Astrocyte of the cerebellum (primary cell): ENCODE measurements at places on chromosomes 16 and 17.

DNA sequence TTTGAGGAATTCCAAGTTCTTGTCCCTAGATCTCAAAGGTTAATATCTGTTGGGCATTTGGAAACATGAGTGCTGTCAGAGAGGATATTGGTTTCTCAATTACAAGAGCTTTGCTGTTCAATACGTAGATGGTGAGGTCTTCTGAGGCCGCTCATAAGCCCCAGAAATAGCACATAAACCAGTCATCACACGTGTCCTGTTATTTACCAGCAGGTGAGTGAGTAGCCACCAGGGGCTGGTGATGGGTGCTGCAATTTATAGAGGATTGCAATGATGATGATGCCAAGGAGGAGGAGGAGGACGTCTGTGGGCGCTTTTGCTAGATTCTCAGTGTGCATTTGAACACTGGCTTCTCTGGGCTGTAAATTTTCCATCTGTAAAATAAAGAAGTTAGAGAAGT lies 89.0 kb downstream of the SALL1 start:
- no peak for DNase-seq

- no peak for DNase-seq
Measured at GRCh38 chr16:87527055-87527724, 34.4 kb upstream of the ZCCHC14 start.

- no peak for DNase-seq
Measured at GRCh38 chr16:80710918-80711317, 93.5 kb downstream of the CDYL2 start.

DNA sequence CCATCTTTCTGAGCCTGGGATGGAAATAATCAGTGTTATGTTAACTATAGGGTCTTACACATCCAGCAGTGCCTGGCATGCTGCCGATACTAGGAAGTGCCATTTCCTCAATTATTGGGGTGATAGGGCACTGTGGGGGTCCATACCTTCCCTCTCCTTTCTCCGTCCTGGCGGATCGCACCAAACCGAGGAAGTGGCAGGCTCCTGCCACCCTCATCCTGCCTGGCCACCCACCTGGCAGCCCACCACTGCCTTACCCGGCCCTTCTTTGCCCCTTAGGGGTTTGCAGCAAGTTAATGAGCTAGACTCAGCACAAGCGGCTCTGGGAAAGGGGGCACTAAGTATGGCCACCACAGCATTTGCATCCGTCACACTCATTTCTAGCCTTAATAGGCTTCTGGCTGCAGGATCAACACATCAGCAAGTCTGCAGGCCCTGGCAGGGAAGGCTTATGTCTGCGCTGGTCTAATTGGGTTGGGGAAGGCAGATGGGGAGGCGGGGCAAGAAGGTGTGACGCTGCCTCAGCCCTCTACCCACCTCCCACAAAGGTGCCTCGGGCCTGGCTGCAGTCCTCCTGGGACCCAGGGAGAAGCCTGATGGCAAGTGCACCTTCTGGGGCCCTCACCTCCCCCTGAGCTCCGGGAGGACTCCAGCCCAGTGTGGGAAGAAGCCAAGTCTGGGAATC lies 28.6 kb downstream of the DCAKD start:
- no peak for DNase-seq

DNA sequence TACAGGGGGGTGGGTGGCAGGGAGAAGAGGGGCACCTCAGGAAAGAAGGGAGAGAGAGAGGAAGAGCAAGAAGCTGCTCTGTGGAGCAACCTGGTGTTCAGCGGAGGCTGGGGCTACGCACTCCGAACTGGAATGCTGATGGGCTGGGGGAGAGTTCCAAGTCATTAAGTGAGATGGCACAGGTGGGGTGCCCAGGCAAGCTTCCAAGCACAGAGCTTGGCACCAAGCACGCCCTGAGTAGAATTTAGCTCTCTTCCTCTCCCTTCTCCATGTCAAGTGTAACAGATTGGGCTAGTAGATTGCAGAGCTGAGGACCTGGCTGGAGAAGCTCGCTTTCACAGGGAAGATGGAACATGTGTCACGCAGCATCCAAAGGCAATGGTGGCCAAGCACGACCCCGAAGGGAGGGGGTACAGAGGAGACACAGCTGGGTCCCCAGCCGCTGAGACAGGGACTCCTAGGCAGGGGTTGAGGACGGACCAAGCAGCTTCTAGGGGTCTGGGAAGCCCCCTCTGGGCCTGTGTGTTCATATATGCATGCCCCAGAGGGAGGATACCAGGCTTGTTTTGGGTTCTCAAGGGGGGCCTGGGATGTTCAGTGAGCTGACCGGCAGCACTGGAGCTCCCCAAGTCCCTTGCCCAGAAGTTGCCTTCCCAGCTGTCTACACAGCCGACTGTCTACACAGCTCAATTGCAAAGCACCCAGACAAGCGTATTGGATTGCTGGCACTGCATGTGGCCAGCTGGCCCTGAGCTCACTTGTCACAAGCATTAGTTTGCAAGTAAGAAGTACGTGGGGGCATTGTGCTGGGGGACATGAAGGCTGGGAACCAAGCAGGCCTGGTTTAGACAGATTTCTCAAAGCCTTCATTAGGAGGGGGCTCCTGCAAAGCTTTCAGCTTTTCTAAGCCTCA lies 247.8 kb downstream of the ENGASE start:
- DNase-seq: no peak

GRCh38 chr16:85675251-85675874 lies 13.4 kb downstream of the GINS2 start:
- DNase-seq: peak; percentile 23

GRCh38 chr17:38671939-38672720 lies 2.6 kb downstream of the EPOP start:
- DNase-seq: no peak

DNA sequence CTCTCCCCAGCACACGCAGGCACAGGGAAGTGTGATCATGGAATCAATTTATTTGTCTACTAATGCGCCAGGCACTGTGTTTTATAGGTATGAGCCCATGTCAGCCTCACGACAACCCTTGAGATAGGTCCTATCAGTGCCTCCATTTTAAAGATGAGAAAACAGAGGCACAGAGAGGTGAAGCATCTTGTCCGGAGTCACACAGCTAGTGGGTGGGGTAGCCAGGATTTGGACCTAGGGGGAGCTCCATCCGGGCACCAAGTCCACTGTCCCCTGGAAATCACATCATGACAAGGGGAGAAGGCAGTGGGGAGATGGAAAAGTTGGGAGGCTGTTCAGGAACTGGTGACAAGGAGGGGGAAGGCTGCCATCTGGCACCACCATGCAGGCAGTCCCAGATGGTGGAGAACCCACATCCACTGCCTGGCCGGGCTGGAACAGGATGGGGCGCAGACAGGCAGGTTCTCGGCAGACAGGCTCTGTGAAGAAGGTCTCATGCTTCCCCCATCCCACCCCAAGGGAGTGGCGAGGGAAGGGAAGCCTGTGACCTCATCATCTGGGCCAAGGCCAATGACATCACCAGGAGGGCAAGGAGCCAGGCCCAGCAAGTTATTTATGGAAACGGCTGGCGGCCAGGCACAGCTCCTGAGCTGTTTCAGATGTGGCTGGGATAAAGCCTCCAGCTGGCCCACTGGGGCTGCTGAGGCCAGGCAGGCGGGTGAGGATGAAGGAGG lies 126.0 kb upstream of the SDK2 start:
- DNase-seq: peak; percentile 59

DNA sequence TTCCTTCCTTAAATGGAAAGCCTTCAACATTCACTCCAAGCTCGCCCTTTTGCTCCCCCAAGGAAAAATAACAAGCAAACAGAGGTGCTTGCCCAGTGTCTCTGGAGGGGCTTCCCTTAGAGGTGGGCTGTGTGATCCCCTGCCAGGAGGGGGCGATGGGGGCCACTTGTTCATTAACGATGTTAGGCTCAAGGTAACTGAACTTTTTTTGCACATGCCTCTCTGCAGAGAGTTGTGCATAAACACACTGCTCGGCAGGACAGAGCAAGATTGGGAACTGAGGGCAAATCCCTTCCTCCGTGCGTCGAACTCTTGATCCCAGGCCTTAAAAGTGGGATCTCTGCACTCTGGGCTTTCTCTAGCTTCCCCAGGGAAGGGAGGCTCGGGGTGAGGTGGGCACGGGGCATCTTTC lies 15.5 kb upstream of the NAGLU start:
- no peak for DNase-seq

GRCh38 chr16:17724242-17724898 lies 253.6 kb upstream of the XYLT1 start:
- DNase-seq: no peak

DNA sequence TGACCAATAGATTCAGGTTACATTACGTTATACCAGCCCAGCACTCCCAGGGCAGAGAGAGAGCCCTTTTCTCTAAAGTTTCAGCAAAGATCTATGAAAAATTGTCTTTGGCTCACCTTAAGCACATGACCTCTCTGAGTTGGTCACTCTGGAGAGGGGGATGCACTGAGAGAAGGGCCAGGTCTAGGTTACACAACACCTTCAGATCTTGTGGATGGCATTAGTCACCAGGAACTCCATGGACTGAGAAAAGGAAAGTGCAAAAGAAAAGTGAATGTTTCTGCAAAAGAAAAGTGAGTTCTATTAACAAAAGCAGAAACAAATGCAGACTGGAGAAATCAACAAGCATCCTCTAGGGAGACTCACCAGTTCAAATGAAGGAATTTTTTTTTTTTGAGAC lies 253.3 kb upstream of the SALL1 start:
- no peak for DNase-seq

GRCh38 chr17:57284984-57285646 lies 28.8 kb downstream of the MSI2 start:
- peak; percentile 74 for DNase-seq

GRCh38 chr16:85947230-85948137 lies 48.5 kb downstream of the IRF8 start:
- DNase-seq: no peak

DNA sequence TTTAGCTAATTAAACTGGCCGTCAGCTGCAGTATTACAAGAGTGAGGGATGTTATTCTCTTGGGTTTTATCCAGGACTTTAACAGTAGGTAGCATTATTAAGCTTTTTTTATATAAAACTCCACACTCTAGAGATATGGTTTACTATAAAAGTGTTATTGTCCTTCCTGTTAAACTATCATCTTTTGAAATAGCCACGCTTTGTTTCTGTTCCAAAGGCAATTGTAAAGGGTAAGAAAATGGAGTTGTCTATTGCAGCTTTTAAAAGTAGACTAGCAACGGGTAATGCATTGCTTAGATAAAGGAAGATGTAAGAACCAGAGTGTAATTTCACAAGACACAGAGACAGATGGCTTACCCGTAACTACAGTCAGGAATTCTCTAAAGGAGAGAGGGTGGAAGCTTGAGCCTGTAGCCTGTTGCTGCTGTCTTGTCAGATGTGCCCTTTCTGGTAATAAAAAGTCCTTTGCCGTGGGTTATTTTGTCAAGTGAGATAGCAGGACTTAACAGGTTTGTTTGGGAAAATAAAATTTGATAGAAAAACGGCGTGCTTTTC lies 56.4 kb downstream of the WWOX start:
- no peak for DNase-seq

GRCh38 chr17:65403626-65404025 lies 157.8 kb downstream of the AXIN2 start:
- no peak for DNase-seq

GRCh38 chr16:84082110-84082509 lies 34.6 kb downstream of the MBTPS1 start:
- DNase-seq: no peak

DNA sequence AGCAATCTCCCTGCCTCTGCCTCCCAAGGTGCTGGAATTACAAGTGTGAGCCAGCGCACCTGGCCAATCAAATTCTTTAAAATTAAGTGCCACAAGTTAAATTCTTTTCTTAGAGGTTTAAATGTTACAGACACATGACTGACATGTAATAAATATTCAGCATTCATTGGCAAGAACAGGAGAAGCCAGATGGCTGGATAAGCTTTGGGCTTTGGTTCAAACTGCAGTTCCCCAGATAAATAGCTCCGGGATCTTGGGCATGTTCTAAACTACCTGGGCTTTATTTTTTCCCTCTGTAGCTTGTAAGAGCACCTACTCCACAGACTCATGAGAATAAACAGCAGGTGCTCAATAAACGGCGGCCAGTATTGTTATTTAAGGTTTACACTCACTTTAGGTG lies 34.1 kb downstream of the ABAT start:
- no peak for DNase-seq

DNA sequence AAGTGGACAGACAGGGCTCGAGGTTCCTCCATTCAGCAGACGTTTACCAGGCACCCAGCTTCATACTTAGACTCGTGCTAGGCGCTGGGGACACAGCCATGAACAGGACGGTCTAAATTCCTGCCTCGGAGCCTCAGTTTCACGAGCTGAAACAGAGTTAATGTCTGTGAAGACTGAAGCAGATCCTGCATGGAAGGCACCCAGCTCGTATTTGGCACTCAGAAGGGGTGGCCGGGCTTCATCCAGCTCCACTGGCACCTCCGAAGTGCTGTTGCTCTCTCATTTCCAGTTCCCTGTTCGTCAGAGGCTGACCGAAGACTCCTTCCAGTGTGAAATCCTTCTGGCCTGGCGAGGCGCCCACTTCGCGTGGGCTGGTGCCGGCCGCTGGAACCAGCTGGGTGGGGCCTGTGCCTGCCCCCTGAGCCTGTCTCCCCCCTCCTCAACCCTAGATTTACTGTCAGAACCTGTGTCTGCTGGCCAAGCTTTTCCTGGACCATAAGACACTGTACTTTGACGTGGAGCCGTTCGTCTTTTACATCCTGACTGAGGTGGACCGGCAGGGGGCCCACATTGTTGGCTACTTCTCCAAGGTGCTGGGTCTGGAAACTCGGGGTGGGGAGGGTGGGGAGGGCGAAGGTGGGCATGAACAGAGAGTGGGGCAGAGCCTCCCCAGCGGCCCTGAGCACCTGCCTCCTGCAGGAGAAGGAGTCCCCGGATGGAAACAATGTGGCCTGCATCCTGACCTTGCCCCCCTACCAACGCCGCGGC lies 5.8 kb downstream of the PRSS8 start:
- no peak for DNase-seq

- no peak for DNase-seq
Measured at GRCh38 chr17:66612993-66613392, 221.9 kb upstream of the CACNG5 start.

- DNase-seq: no peak
Measured at GRCh38 chr17:19570544-19571062, 36.9 kb downstream of the SLC47A1 start.

DNA sequence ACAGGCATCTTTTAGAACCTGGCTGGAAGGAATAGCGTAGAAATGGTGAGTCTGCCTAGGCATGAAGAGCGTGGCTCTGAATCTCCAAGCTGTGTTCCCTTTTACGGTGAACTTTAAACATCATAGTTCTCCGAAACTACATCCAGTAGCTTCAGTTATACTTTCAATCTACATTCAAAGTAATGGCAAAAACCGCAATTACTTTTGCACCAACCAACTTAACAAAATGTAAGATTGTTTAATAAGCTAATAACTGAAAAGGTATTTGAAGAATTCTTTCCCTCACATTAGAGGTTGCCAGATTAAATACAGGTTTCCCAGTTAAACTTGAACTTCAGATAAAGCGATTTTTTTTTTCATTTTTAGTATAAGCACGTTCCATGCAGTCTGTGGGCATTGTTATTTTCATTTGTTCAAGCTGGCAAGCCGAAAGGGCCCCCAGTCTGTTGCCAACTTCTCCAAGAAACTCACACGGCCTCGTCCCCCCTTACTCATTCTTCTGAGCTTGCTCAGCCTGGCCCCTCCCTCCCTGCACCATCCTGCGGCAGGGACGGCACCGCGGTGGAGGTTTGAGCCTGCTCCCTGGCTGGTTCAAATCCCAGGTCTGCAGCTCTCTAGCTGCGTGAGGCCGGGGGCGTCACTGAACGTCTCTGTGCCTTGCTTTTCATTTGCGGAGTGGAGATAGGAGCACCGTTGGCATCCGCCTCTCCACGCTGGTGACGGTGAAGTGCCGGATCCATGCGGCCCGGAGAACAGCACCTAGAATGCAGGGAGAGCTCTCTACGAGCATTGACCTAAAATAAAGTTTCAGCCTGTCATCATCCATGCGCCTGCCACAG lies 3.5 kb upstream of the MTHFSD start:
- DNase-seq: no peak
